ENCODE measurements at places on chromosomes 3 and 15.
A peak's percentile ranks its signal among the peaks of the same experiment; 100 is the strongest.

DNA sequence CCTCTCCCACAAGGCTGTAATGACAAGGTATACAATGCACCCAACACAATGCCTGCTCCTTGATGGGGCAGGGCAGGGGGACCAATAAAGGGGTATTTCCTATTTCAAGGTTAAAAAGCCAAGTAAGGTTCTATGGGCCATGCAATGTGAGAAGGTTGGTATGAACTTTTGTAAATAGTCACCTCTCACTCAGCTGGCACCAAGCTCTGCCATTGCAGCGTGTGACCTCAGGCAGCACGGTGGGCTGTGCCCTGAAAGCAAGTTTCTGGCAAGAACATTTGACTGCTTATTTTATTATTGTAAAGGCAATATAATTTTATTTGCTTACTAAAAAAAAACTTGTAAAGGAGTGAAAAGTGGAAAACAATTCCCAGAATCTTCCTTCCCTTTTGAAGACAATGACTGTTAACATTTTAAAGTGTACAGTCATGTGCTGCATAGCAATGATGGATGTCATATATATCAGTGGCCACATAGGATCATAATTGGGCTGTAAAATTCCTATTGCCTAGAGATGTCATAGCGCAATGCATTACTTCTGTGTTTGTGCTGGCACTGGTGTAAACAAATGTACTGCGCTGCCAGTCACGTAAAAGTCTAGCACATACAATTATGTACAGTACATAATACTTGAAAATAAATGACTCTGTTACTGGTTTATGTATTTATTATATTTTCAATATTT, 167.3 kb upstream of the RORA start:
- no peak for DNase-seq

DNA sequence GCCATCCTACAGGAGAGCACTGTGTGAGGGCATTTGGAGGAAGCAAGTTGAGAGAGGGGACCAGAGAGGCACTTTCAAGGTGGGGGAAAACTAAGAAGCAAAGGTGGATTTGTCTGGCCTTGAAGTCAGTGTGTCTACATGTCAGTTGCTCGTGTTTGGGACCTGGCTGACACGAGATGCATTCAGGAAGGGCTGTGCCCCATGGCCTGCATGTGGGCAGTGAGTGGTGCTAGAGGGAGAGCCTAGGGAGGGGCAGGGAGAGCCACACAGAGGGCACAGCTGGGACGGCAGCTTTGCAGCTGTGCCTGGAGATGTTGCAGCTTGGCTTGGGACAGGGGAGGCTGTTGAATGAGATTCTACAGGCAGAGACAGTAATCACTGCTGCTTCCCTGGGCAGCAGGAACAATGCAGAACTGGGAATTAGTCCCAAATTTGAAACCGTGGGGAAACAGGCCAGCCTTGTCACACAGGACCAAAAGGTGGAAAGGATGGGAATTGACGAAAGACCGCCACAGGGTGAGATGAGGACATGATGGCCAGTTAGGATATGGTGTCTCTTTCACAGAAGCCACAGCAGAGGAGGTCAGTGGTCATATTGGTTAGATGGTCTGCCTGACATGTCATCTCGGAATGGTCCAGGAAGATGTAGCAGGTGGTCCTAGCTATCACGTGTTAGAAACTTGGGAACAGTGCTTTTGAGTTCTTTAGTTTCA, 10.0 kb downstream of the SEC61A1 start:
- no peak for DNase-seq

- DNase-seq = no peak
Observed at GRCh38 chr15:31264559-31265089, 62.0 kb upstream of the KLF13 start.

GRCh38 chr3:106343811-106344210, 475.0 kb upstream of the CBLB start:
- no peak for DNase-seq

- peak; percentile 27 for DNase-seq
Observed at GRCh38 chr15:90871716-90872485, 3.5 kb downstream of the FURIN start.

GRCh38 chr3:170869239-170869590, 780 bp downstream of the RPL22L1 start:
- DNase-seq = no peak

- DNase-seq = no peak
Observed at GRCh38 chr15:49842031-49842730, 221.3 kb downstream of the DTWD1 start.

- no peak for DNase-seq
Observed at GRCh38 chr3:186964616-186965015, 34.3 kb downstream of the ST6GAL1 start.

All from AG08395 (cell line).